Activated CD4-positive, CD25-positive, alpha-beta regulatory T cell (primary cell): ENCODE measurements at places on chromosomes 1 and 21.
A peak's percentile ranks its signal among the peaks of the same experiment; 100 is the strongest.

DNA sequence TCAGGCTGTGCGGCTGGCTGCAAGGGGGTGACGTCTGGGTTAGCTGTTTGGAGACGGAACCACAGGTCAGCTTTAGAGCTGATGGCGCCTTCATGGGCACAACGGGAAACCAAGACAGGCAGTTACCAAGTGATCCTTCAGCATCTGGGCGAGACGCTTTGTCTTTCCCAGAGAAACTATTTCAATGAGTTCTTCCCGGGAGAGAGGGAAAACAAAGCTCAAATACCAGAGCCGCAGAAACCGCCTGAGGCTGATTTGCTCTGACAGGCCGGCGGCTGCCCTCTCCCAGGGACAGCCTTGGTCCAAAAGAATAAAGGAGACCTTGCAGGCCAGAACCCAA is 76.5 kb downstream of the CD58 start:
- no peak for DNase-seq

DNA sequence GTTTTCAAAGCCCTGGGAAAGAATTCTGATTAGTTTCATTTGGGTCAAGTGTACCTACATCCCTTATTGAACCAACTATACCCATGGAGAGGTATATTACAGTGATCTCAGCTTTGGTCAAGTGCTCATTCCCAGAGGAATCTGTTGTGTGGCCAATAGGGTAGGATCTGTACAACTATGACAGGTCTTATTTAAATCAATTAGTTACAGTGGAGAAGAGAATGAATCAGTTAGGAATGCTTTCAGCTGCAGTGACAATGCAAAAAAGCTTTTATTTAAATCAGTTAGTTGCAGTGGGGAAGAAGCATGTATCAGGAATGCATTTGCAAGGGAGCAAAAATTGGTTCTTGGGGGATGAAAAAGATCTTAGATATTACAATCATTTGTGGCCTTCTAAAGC is 119.0 kb downstream of the FGGY start:
- DNase-seq = no peak

DNA sequence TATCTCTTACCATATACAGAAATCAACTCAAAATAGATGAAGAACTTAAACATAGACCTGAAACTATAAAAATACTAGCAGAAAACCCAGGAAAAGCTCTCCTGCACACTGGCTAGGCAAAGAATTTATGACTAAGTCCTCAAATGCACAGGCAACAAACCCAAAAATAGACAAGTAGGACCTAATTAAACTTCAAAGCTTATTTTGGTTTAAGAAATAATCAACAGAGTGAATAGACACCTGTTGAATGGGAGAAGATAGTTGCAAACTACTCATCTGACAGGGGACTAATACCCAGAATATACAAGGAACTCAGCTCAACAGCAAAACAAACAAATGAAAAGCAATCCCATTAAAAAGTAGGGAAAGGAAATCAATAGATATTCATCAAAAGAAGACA is 40.7 kb downstream of the WARS2 start:
- no peak for DNase-seq

DNA sequence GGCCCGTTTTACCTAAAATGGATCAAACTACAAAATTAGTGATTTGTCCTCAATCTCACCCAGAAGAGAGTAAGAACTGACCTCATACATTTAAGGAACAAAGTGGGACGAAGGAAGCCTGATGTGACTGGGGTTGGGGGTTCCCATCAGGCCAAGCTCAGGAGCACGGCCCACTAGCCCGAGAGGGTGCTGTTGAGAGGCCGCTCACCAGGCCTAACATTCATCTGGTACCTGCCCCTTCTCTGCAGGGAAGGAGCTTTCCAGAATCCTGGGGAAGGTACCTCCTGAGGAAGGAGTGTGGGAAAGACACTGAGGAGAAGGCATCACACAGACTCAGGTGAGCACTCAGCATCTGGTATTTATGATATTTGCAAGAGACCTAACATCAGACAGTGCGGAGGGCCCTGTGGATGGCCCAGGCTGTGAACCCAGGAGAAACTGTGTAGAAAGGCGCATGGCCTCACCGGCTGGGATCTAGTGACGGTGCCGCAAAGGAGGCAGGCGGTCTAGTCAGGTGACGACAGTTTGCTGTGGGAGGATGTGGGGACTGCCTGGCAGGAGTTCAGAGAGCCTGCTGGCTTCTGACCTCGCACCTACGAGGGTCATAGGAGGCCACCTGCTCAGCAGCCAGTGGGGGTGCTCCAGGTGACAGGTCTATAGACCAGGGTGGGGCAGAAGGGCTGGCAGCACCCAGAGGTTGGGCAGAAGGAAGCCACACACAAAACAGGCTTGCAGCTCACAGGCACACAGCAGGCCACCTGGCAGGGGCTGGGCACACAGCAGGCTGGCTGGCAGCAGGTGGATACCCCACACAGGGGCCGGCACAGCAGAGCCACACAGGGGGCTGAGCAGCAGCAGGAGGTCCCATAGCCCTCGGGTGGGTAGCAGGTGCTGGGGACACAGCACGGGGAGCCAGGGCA is 543 bp downstream of the KRTAP12-4 start:
- DNase-seq = no peak

DNA sequence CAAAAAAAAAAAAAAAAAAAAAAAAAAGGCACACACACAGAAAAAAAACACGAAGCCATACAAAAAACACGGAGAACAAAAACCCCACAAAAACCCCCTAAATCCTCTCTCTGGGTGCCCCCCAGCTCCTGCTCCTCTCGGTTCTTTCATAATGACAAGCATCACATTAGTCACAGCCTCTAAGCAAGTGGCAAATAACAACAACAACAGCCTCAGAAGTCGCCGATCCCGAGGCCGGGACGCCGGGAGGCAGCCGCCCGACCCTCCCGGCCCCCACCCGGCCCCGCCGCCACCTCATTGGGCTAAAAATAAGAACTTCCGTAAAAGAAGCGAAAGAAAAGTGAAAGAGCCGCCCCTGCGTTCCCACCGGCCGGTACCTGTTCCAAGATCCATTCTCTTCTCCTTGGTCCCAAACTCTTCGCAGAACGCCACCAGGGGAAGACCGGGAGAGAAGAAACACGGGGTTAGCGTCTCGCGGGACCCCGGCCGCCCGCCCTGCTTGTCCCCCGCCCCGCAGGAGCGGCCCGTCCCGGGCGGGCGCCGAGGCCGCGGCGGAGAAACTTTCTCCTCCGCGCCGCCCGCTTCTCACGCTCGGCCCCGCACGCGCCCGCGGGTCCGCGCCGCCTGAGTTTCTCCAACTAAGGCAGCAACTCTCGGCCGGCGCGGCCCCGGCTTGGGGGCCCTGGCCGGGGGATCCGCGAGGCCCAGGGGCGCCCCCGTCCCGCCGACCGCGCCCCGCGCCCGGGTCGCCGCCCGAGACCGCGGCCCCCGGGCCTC is 102.8 kb downstream of the CASZ1 start:
- DNase-seq = peak; percentile 23

- no peak for DNase-seq
These were observed 140.6 kb downstream of the SYF2 start for GRCh38 chr1:25091658-25092057.

GRCh38 chr1:33653226-33653625 is 180.8 kb downstream of the ZSCAN20 start:
- DNase-seq = no peak

DNA sequence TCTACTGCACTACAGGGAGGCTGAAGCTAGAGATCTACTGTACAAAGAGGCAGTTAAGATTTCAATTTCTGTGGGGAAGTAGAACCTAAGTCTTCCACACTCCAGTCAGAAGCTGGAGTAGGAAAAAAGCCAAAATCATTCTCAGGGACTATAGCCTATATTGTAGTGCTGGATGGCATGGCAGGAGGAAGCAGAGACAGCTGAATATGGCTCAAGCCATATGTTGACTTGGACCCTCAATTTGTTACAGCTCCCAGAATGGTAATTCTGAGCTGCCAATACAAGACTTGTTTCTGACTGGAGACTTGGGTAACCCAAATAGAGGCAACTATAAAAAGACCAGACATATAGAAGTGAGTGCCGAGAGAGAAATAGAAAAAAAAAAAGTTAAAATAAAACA is 200.6 kb downstream of the PTBP2 start:
- DNase-seq = no peak

- DNase-seq = no peak
These were observed 62.1 kb downstream of the DEGS1 start for GRCh38 chr1:224245188-224245587.

DNA sequence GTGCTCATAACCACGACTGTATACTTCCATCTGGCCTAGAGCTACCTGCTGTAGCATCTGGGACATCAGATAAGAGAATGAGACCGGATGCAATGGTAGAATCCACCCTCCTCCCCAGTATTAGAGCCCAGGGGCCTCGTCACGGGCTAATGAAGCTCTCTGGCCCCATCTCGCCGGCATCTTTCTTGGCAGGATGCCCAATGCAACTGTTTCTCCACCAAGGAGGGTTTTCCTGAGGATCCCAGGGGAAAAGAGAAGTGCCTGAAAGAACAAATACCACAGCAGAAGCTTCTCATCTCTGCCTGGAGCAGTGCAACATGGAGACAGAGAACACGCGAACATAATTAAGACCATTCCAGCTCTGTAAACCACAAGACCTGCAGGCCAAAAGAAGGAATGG is 80.0 kb downstream of the VWA5B1 start:
- no peak for DNase-seq

- no peak for DNase-seq
These were observed 10.3 kb upstream of the AGTRAP start for GRCh38 chr1:11725616-11726015.

- DNase-seq = no peak
These were observed 112.5 kb upstream of the SLC44A3 start for GRCh38 chr1:94707321-94708298.
